ENCODE measurements at places on chromosomes 4 and X.

DNA sequence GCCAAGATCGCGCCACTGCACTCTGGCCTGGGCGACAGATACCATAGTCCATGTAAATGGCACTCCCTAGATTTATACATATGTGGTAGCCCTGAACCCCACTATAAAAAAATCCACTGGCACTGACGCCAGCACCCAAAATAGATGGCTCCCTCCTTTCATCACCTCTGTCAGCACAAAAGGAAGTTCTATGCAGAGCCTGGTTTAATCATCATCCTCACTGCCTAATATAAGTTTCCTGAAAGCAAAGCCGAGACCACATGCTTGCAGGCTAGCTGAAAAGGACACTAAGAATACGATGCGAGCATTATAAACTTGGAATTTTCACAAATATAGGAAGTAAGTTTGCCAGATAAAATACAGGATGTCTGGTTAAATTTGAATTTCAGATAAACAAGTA lies 27.5 kb upstream of the DOCK11 start:
- no peak for DNase-seq

- no peak for DNase-seq
These were observed 9.1 kb downstream of the UCP1 start for GRCh38 chr4:140559696-140560095.

GRCh38 chrX:69127466-69127865 lies 37.8 kb downstream of the PJA1 start:
- no peak for DNase-seq

DNA sequence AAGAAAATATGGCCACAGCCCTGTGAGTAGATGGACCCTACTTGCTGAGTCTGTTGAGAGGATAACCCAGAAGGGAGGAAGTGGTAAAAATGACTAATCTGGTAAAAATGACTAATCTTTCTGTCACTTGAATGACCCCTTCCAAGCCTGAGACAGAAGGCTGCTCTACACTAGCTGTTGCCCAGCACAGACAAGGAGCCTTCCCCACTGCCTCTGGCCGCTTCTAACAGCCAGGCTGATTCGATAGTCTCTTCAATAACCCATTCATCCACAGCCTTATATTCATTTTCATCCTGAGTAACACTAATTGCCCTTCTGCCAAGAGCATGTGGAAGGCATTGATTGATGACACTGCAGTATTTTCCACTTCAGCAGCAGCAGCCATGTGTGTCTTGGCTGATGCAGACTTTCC lies 18.4 kb downstream of the MAGEB17 start:
- no peak for DNase-seq

DNA sequence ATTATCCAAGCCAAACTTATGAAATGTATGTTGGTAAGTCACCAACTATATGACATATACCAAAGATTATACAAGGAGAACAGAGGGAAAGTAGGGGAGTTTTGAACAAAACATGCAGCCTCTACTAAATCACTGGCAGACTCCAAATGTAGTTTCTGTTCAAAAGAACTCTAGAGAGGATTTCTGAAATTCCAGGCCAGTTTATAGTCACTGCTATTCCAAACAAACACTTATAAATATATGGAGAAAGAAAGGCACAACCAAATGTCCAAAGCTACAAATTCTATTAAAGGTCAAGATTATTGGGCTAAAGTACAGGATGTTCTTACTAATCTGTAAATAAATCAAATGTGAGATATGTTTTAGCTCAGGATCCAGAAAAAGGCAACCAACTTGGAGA lies 2.7 kb upstream of the LRCH2 start:
- no peak for DNase-seq

GRCh38 chrX:136619899-136620505 lies 28.0 kb upstream of the CD40LG start:
- DNase-seq: peak; percentile 51

GRCh38 chr4:56757821-56758411 lies 63.6 kb downstream of the SPINK2 start:
- peak; percentile 83 for DNase-seq

DNA sequence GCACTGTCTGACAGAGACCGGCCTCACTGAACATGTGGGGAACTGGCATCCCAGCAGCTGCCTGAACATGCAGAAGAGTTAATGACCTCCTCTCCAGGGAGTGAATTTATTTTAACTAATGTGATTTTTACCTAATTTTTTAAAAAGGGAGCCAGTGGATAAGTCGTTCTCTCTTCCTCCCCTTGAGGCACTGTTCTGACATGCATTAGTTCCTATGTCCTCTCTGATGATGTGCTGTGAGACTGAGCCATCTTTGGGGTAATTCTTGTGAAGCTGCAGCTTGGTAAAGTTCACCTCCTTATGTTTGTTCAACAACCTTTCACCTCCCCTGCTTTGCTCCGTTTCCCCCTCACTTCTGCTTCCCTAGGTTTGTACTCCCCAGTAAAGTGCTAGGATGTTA lies 139.7 kb downstream of the COL25A1 start:
- no peak for DNase-seq
